Astrocyte (in vitro differentiated cells and primary cell): ENCODE measurements at places on chromosomes 12 and 14.
A peak's percentile ranks its signal among the peaks of the same experiment; 100 is the strongest.

- no peak for DNase-seq
Measured at GRCh38 chr14:81162941-81163340, 57.8 kb downstream of the GTF2A1 start.

DNA sequence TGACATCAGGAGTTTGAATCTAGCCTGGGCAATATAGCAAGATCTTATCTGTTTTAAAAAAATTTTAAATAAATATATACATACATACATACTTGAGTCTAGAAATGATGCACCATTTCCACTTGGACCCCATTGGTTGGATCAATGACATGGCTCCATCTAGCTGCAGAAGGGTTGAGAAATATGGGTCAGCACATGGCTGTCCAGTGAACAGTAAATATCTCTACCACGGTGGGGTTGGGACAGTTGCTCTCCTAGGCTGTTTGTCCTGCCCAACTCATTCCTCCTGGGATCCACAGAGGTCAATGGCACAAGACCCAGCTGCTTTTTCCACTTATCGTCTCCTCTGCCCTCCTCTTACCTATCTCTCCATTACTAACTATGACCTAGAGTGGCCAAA is 23.6 kb downstream of the PLEKHH1 start:
- no peak for DNase-seq

DNA sequence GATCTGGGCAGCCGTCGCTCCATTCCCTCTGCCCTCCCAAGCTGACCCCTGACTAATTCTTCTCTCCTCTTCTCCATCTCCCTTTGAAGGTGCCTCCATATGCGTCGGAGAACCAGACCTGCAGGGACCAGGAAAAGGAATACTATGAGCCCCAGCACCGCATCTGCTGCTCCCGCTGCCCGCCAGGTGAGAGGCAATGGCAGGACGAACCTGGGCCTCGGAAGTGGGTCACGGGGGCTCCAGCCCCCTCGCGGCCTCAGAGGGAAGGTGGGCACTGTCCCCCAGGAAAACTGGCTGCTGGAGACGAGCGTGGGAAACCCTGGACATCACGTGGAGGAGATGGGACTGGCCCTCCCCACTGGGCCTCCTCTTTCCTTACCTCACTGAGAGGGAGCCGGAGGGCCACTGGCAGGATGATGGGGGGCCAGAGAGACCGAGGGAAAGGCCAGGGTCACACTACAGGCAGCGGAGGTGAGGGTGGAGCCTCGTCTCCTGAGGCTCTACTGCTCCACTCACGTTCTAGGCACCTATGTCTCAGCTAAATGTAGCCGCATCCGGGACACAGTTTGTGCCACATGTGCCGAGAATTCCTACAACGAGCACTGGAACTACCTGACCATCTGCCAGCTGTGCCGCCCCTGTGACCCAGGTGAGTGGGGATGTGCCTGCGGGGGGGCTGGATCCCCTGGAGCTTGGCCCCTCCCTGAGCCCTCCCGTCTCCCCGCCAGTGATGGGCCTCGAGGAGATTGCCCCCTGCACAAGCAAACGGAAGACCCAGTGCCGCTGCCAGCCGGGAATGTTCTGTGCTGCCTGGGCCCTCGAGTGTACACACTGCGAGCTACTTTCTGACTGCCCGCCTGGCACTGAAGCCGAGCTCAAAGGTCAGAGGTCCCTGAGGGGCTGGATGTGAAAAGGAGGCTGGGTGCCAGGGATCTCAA is 806 bp downstream of the LTBR start:
- DNase-seq, result no peak

GRCh38 chr12:614411-614970 is 48.8 kb downstream of the NINJ2 start:
- DNase-seq, result no peak

- no peak for DNase-seq
Measured at GRCh38 chr14:97788364-97788763, 991.2 kb downstream of the VRK1 start.

GRCh38 chr12:6444704-6445688 is at the start of gene CD27:
CD27 (plus strand) TSS chr12:6444955; CDS start chr12:6445096, 141 bp downstream.
- no peak for DNase-seq

DNA sequence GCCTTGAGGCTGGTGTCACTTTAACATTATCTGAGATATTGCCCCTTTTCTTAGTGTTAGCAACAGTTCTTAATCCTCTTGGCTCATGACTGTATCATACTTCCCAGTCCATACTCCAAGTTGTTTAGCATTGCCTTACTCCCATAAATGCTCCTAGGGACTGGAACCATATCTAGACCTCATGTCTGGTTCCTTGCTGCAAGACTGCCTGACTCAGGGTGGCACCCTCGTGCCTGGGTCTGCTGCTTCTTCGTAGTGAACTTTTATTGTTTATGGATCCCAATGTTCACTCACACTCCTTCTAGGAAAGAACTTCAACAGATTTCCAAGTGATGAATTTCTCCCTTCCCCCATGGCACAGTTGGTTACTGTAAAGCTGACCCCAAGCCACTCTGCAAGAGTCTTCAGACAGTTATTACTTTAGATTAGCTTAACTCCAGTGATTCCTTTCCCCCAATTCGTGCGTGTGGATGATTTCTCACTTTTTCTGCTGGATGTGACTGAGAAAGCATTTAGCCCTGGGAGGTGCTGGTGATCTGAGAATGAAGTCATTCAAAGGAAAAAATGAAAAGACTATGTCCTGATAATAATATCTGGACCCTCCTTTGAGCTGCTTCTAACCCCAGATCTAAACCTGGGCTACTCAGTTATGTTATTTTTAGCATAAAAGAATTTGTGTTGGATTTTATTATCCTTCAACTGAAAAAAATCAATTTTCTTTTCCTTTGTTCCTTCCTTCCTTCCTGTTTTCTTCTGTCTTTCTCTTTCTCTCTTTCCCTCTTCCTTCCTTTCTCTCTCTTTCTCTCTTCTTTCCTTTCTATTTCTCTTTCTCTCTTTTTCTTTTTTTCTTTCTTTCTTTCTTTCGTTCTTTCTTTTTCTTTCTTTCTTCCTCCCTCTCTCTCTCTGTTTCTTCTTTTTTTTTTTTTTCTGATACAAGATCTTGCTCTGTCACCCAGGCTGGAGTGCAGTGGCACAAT is 47.5 kb upstream of the PPP1R12A start:
- peak; percentile 51 for DNase-seq

DNA sequence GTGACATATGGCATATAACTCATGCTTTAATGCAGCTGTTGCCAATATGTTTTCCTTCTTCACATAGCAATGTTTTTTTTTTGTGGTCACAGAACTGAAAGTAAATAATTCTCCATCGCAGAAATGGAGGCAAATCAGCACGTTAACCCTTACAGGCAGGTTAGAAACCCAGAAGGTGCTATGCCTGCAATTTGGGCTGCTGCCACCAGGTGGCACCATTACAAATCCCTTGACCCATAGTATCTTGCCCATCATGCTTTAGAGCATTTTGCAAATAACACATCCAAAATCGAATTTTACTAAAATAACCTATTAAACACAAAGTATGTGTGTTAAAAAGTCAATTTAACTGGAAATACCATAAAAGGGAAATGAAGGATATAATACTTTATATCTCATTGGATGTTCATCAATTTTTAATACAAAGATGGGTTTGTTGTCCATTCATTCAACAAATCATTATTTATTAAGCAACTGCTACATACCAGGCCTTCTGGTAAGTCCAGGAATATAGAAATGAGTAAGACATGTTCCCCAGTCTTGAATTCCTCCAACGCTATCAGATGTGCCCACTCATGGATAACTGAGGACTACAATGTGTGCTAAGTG is 340.1 kb downstream of the GLT1D1 start:
- DNase-seq, result no peak

GRCh38 chr14:81105961-81106360 is 114.8 kb downstream of the GTF2A1 start:
- no peak for DNase-seq

- DNase-seq, result peak; percentile 83
Measured at GRCh38 chr12:105706321-105706972, 376.0 kb downstream of the C12orf75 start.

GRCh38 chr12:123929946-123930583 is 42.6 kb downstream of the CCDC92 start:
- DNase-seq, result no peak

GRCh38 chr12:104351057-104351983 is 47.8 kb downstream of the EID3 start:
- DNase-seq, result no peak

GRCh38 chr12:113762155-113762881 is 203.8 kb downstream of the RBM19 start:
- DNase-seq, result no peak

- DNase-seq, result peak; percentile 74
Measured at GRCh38 chr12:26255893-26256645, 60.7 kb downstream of the SSPN start.

DNA sequence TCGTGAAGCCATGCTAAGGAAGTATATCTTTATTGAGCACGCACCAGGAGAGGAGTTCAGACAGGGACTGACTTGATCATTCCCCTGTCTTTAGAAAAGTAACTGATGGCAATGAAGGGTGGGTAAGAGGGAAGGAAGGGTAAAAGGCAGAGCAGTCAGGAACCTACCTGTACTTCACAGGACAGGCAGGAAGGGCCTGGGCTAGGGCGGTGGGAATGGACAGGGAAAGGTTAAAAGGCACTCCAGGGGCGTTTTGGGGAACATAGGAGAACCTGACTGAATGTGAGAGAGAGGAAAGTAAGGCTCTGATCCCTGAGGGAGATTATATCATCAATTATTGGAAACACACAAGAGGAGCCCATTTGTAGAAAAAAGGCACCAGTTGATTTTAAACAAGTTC is 3.9 kb downstream of the SLC35E3 start:
- no peak for DNase-seq

GRCh38 chr12:49187184-49187583 is 1.7 kb downstream of the TUBA1A start:
- peak; percentile 53 for DNase-seq

GRCh38 chr14:98227000-98227726 is 1044.8 kb downstream of the BCL11B start:
- DNase-seq, result no peak

DNA sequence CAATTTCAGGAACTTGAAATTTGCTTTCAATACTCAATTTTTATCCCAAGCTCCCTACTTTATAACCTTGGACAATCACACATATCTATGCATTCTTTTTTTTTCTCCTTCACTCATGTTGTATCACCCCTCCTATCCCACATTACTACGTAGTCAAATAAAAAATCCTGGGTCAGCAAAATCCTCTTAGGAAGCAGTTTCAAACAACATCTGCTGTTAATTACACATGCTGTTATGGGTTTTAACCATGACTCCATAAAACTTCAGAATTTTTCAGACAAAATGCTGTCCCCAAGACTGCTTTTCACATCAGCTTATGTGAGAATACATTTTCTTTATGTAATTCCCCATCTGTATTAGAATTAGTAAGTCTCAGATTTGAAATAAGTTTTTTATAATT is 61.7 kb downstream of the LRFN5 start:
- DNase-seq, result peak; percentile 21

- DNase-seq, result no peak
Measured at GRCh38 chr12:97235102-97235501, 227.5 kb upstream of the RMST start.

GRCh38 chr12:32116897-32117296 is 10.2 kb downstream of the BICD1 start:
- peak; percentile 78 for DNase-seq

- DNase-seq, result no peak
Measured at GRCh38 chr12:96223411-96224218, 29.4 kb downstream of the ELK3 start.

- DNase-seq, result no peak
Measured at GRCh38 chr14:94584591-94585280, 3.5 kb downstream of the SERPINA5 start.

DNA sequence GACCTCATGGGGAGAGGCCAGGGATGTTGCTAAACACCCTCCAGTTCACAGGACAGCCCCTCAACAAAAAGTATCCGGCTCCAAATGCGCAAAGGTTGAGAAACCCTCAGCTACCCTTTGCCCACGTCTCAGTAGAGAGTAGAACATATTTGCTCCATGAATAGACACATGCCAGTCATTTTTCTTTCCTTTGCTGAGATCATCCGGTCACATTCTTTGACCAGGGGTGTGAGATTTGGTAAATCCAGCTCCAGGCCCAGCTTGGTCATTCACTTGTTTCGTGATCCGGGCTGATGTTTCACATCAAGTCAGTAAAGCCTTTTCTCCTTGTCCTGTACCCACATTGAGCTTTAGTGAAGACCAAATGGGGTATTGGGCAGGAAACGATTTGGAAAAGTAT is 83.6 kb upstream of the LHX5 start:
- DNase-seq, result no peak

GRCh38 chr14:85041618-85042017 is 488.3 kb upstream of the FLRT2 start:
- no peak for DNase-seq

GRCh38 chr12:29564925-29565324 is 67.4 kb upstream of the OVCH1 start:
- DNase-seq, result no peak

GRCh38 chr14:59629444-59630287 is 53.1 kb upstream of the CCDC175 start:
- DNase-seq, result no peak

GRCh38 chr14:104554608-104555429 is 24.7 kb upstream of the C14orf180 start:
- DNase-seq, result no peak
